ENCODE measurements at places on chromosomes 11 and 22. TPM values are rescaled to one million over a fixed set of nuclear protein-coding genes. Genes with fewer than 3 reads are reported as not detected.

- H3K36me3 ChIP-seq = no peaks in the 10 kb centered on the region
- no peak overlapping the region for H3K27ac ChIP-seq
- H3K4me3 ChIP-seq = no peak overlapping the region
- H3K4me1 ChIP-seq = peaks cover 8% of the 10 kb centered on the region
- no peak for DNase-seq
These were observed 26.5 kb downstream of the DAGLA start for GRCh38 chr11:61706452-61707400.

- H3K36me3 ChIP-seq = no peaks in the 10 kb centered on the region
- peak; percentile 38 for DNase-seq
- H3K4me3 ChIP-seq = peak overlapping the region; percentile 58
- no peak overlapping the region for H3K27ac ChIP-seq
These were observed 32.4 kb downstream of the EIF3F start for GRCh38 chr11:8019314-8020243.

DNA sequence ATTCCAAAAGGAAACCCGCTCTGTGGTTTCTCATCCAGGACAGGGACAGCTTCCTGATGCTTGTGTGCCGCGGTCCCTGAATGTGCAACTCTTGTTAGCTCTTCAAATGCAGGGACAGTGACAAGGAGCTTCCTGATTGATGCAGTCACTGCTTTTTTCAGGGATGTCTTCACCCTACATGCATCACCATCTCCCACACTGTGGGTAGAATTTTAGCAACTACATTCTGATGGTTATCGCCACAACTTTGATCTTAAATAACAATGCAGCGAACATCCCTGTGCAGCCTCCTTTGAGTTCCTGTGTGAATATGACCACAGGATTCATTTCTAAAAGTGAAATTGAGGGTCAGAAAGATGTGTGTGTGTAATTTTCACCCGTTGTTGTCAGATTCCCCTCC is 115.0 kb downstream of the GGTLC2 start:
- H3K27me3 ChIP-seq = no peaks in the 10 kb centered on the region
- H3K36me3 ChIP-seq = no peaks in the 10 kb centered on the region
- peaks cover 10% of the 10 kb centered on the region for H3K4me1 ChIP-seq
- DNase-seq = no peak
- no peak overlapping the region for H3K4me3 ChIP-seq
- no peak overlapping the region for H3K27ac ChIP-seq

- no peak for DNase-seq
- H3K27ac ChIP-seq = no peak overlapping the region
- H3K27me3 ChIP-seq = peaks cover 48% of the 10 kb centered on the region
- no peaks in the 10 kb centered on the region for H3K36me3 ChIP-seq
- H3K4me1 ChIP-seq = no peaks in the 10 kb centered on the region
- H3K4me3 ChIP-seq = no peak overlapping the region
These were observed 24.2 kb upstream of the KRTAP5-6 start for GRCh38 chr11:1672613-1673350.

DNA sequence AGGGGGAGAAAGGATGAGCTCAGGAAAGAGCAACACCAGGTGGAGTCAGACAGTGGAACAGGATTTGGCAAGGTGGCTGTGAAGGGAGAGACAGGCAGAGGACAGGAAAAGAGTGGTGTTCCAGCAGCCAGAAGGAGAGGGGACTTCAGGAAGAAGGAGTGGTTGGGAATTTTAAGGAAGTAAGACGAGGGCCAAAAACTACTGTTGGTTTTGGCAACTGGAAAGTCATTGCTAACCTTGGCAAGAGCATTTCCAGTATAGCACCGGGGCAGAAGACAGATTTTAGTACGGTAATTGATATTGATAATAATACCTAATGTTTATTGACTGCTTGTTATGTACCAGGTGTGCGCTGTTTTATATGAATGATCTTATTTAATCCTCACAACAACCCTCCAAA is 15.4 kb upstream of the DDX6 start:
- H3K4me3 ChIP-seq = no peak overlapping the region
- no peaks in the 10 kb centered on the region for H3K27me3 ChIP-seq
- peaks cover 19% of the 10 kb centered on the region for H3K4me1 ChIP-seq

DNA sequence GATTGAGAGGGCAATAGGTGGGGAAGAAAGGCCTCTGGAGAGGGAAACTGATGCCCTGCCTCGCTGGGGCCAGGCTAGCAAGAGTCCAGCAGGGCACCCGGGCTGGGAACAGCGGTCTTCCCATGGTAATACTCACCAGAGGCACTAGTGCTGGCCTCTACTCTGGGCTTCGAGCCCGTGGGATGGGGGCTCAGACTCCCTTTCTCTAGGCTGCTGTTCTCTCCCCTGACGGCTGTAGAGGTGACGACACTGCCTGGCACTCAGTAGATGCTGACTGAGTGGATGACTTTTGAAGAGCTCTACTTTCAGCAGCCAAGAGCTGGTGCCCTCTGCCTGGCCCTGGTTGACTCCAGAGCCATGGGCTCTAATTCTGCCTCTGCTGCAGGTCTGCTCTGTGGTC is 818 bp upstream of the C1QTNF4 start:
- no peaks in the 10 kb centered on the region for H3K36me3 ChIP-seq
- H3K27me3 ChIP-seq = peaks cover 44% of the 10 kb centered on the region
- no peak for DNase-seq
- H3K4me3 ChIP-seq = no peak overlapping the region

DNA sequence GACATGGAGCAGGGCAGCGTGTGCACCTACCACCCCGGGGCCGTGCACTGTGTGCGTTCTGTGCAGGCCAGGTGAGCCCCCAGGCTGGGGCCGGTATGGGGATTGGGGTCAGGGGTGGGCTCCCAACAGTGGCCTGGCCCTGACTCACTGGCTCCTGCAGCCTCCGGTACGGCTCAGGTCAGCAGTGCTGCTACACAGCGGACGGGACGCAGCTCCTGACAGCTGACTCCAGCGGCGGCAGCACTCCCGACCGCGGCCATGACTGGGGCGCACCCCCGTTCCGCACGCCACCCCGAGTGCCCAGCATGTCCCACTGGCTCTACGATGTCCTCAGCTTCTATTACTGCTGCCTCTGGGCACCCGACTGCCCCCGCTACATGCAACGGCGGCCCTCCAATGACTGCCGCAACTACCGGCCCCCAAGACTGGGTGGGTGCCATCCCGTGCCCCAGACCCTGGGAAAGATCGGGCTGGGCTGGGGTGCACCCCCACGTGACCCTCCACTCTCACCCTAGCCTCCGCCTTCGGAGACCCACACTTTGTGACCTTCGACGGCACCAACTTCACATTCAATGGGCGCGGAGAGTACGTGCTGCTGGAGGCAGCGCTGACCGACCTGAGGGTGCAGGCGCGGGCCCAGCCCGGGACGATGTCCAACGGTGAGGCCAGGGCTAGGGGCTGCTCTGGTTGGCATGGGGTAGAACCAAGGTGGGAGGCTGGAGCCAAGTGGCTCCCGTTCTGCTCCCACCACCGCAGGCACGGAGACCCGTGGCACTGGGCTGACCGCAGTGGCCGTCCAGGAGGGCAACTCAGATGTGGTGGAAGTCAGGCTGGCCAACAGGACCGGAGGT is 4.4 kb downstream of the SUSD2 start:
- no peak for DNase-seq
- no peak overlapping the region for H3K27ac ChIP-seq
- H3K4me3 ChIP-seq = no peak overlapping the region

DNA sequence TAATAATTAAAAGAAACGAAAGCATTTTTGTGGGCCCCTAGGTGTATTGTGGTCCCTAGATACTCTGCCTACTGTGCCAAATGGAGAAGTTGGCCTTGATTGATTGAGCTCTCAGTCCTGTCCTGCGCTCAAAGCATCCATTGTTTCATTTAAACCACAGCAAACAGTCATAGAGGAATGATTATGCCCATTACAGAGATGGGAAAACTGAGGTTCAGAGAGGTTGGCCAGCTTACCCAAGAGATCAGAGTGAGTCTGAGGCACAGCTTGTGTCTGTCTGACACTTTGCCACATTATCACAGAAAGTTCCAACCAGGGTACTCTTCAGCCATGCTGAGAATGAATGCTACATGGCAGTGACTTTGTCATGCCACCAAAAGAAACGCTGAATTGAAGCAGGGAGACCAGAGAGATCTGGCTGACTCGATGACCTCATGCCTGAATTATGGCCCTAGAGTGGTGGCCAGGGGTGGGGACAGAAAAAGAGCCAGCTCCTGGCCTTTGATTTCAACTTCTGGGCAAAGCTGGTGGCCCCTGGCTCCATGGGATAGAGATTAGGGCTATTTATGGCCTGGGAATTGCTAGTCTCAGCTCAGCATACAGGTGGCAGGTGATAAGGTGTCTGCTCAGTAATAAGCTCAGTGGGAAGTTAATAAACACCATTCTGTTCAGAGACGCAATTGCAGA is 180.5 kb downstream of the MIAT start:
- H3K4me3 ChIP-seq = no peak overlapping the region
- no peaks in the 10 kb centered on the region for H3K27me3 ChIP-seq
- H3K27ac ChIP-seq = no peak overlapping the region
- no peaks in the 10 kb centered on the region for H3K36me3 ChIP-seq
- H3K4me1 ChIP-seq = no peaks in the 10 kb centered on the region

DNA sequence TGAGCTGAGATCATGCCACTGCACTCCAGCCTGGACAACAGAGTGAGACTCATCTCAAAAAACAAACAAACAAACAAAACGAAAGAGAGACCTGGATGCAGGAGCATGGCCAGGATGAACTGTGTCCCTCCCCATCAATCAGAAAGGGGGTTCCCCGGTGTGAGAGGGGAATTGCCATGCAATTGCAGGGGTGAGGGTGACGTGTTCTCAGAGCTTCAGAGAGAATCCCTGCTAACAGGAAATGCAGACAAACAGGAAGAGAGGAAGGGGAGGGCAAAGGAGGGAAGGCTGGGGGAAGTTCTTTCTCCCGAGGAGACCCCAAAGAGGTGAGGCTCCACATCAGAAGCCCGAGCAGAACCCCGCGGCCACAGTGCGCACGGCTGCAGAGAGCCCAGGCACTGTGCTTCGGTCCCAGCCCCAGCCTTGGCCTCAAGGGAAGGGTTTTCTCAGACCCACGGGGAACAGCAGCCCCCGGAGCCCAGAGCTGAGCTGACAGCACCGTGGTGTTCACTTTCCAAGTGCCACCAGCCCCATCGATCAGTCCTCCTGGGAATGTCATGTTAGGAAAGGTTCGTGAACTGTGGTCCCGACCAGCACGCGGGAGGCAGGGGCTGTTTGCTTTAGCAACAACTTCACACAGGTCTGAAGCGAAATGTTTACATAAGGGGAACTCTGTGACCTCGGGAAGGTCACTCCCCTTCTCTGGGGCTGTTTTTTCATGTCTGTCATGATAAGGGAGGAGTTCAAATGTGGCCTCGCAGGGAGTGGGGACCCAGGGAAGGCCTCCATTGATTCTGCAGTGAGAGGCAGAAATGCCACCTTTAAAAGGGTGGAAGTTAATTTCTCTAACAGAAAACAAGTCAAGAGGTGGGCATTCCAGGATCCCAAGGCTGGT is 108.0 kb upstream of the ANO1 start:
- H3K27me3 ChIP-seq = peaks cover 6% of the 10 kb centered on the region
- no peaks in the 10 kb centered on the region for H3K36me3 ChIP-seq
- H3K4me3 ChIP-seq = peak overlapping the region; percentile 77
- no peak for DNase-seq
- H3K4me1 ChIP-seq = peaks cover 17% of the 10 kb centered on the region
- no peak overlapping the region for H3K27ac ChIP-seq

DNA sequence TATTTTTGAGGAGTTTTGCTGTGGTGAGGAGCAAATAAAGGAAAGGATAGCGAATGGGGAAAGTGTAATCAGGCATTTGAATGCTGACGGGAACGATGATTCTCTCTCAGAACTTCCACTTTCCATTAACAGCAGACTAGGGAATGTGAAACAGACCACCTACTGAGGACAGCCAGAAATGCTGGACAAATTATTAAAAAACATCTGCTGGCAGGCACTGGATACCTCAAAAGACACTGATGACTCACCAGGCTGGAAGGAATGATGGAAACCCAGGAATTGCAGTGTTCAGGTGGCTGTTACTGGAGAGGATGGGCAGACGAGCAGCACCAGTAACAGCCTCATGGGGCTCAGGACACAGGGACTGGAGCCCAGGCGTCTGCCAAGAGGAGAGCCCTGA is 33.4 kb downstream of the PLA2G6 start:
- H3K4me3 ChIP-seq = no peak overlapping the region
- H3K4me1 ChIP-seq = peaks cover 16% of the 10 kb centered on the region
- H3K27ac ChIP-seq = no peak overlapping the region
- peaks cover 3% of the 10 kb centered on the region for H3K36me3 ChIP-seq
- DNase-seq = no peak
- H3K27me3 ChIP-seq = no peaks in the 10 kb centered on the region

DNA sequence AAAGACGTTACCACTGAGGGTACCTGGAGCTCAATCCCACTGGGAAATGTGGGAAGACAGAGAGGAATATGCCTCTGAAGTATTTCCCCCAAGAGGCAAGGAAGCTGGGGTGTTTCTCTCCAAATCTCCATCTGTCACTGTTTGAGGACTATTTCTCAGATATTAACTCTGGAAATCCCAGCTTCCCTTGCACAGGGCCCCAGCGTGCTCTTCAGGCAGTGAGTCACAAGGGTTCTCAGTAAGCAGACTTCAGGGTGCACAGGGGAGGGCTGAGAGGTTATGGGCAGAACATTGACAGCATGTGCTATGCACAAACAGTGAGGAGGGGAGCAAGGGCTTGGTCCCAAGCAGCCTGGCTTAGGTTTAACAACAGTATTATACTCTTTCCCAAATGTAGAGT is 60.9 kb upstream of the EED start:
- H3K27ac ChIP-seq = no peak overlapping the region
- peaks cover 9% of the 10 kb centered on the region for H3K36me3 ChIP-seq
- no peaks in the 10 kb centered on the region for H3K27me3 ChIP-seq
- no peak overlapping the region for H3K4me3 ChIP-seq
- peak; percentile 71 for DNase-seq
- peaks cover 7% of the 10 kb centered on the region for H3K4me1 ChIP-seq

DNA sequence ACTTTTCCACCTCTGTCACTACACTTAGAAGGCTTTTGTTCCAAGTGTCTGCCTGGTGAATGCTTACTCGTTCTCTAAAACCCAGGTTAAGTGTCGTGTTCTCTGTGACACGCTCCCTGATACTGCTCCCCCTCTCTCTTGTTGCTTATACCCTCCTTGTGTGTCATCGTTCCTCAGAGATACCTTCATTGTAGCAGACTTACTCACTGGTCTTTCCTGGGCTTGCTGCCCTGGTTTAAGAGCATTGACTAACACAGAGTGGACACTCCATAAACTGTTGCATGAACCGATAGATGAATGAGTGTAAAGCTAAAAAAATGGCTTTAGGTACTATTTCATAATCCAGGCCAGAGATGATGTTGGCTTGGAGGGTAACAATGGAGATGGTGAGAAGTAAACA is 171.3 kb downstream of the GRIK4 start:
- H3K27me3 ChIP-seq = peaks cover 40% of the 10 kb centered on the region
- H3K36me3 ChIP-seq = no peaks in the 10 kb centered on the region
- DNase-seq = no peak

Gene CYB5R2
- 12.8 TPM for total RNA-seq

Gene ARHGAP20
- 0.38 TPM for total RNA-seq

Gene GRK3
- 25.9 TPM for total RNA-seq

Gene MS4A6A
- not detected for total RNA-seq

Measured in activated T-cell treated with anti-CD3 and anti-CD28 coated beads, Interleukin-2, amount 50 U/mL, for 72 hours (primary cell).